Foreskin melanocyte (primary cell): ENCODE measurements at places on chromosomes 2 and 18.

- DNase-seq: no peak
These were observed 26.9 kb downstream of the LOXHD1 start for GRCh38 chr18:46630160-46630559.

- peak; percentile 92 for DNase-seq
These were observed 431.1 kb upstream of the ZEB2 start for GRCh38 chr2:144950899-144951560.

DNA sequence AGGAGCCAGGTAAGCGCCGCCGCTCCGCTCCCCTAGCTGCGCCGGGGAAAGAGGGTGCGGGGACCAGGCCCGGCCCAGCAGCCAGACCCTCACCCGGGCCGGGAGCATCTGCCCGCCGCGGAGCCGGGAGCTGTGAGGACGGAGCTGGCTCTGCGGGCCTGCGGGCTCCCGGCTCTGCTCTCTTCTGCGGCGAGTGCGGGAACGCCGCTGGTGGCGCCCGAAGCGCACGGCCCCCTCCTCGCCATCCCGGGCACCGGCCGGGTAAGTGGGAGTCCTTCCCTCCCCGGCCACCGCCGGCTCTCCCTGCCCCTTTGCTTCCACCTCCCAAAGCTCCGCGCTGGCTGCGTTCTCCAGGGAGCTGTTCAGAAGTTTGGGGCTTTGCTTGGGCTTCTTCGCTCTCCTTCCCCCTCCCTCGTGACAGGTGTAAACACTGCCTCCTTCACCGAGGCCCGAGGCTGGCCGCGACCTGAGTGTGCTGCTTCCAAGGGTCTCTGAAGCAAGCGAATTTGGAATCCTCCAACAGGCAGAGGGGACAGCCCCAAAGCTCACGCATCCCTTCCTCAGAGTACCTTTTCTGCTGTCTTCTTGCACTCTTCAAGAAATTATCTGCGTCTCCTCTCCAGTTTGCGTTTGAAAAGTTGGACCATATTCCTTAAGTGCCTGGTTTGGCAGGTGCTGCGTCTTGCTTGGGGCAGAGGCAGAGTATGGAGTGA, 632 bp downstream of the AFTPH start:
- DNase-seq: peak; percentile 6

DNA sequence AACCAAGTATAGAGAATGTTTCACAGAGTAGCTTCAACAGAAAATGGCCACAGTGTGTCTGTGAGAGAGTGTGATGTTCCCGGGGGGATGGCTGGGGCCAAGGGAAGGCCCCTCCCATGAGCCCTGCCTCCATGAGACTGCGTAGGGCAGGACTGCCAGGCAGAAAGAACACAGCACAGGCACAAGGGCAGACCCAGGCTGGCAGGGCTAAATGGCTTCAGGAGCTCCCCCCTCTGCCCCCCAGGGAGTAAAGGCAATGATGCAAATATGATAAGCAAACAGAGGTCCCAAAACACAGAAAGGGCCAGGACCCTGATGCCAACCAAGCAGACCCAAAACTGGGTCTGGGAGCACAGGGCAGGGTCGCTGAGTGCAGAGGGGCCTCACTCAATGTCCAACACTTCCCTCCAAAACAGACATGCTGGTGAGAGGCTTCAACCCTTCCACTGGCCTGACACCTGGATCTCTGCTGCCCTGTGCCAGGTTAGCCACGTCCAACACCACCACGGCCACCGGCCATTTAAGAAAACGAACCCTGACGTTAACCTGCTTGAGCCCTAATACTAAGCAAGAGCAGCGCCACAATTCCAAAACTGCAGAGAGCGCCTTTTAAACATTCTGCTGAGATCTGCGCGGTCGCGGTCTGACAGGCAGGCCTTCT, 90.3 kb downstream of the HDAC4 start:
- DNase-seq: no peak

DNA sequence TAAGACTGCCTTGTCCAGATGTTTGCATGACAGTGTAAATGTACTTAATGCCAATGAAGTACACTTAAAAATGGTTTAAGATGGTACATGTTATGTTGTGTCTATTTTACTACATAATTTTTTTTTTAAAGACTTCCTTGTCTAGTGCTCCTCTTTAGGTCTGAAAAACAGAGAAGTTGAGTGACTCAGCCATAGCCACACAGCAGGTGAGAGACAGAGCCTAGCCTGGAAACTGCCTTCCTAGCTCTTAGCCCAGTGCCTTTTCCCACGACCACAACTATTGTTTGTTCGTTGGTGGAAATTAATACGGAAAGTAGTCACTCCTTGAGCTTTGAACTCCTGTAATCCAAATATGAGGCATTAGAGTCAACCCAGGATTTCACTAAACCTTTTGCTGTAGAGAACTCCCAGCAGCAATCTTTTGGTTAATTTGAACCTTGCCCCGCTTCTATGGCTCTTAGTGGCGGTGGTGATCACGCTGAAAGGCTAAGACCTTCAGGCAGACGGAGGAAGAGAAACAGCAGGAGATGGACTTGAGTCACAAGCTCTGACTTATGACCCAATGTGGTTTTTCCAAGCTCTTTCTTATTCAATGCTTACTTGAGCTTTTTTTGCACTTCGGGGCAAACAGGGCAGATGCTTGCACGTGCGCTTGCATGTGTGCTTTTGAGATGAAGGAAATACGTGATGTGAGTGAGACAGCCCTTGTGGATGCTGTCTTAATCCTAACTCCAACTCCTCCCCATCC, 21.2 kb downstream of the TRIB2 start:
- DNase-seq: peak; percentile 98

DNA sequence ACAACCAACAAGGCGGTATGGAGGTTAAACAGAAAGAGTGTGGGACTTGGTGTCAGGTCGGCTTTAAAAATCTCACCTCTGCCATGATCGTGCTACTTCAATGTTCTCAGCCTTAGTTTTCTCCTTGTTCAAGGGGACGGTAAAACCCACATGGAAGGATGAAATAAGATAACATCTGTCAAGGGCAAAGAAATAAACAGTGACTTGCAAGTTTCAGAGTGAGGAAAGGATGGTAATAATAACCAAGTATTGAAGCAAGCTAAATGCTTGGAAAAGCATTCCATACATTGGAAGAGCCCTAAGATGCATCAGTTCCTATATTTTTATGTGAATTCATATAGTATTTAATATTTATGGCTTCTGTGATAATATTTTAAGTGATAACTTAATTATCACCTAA, 29.8 kb upstream of the LMAN1 start:
- no peak for DNase-seq

DNA sequence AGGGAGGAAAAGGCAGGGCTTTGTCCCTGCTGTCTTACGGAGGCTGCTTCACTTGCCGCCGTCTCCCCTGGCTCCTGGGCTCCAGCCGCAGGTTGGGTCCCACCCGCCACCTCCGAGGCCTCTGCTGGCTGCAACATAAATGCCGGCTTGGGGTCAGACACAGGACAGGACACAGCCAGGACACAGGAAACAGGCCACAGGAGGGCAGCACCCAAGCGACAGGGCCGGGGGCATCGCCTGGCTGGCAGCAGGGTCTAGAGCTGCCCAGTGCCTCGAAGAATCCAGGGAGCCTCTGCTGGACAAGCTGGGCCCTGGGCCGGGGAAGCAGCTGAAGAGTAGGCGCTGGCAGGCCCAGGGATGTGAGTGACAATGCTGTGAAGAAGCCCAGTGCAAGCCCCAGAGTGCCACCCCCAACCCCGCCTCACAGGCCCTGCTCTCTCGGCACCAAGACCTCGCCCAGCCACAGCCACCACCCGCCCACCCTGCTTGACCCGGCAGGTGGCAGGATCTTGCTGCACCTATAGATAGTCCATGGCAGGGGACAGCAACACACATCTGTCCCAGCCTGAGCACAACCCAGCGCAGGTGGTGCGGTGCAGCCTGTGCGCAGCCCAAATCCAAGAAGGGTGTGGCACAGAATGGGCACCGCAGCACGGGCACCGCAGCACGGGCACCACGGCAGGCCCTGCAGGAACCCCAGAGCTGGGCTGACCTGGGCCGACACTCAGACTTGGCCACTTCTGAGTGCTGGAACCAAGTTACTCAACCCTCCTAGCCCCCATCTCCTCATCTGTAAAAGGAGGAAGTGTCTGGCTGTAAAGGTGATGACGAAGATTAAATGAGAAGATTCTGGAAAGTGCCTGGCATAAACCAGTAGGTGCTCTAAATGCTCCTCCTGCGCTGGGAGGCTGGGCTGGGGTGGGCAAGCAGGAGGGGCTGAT, 55.6 kb downstream of the BIN1 start:
- no peak for DNase-seq

GRCh38 chr2:159855557-159856061, 57.6 kb upstream of the CD302 start:
- peak; percentile 43 for DNase-seq

- DNase-seq: no peak
These were observed 1674.8 kb upstream of the TMEFF2 start for GRCh38 chr2:193869564-193869963.

DNA sequence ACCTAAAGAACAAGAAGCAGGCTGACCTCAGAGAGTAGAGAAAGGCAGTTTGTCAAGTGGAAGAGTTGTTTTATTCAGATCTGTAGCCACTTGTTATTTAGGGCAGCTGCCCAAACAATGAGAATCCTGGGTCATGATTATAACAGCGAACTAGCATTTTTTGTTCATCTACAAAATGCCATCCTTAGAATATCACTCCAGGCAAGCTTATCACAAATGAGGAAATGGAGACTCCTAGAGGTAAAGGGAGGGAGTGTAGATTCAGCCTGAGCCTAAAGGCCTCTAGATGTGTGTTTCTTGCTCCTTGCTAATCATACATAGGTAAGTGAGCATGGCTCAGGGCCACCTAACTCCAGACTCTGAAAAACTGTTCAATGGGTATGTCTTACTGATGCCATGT, 126.1 kb downstream of the HNMT start:
- peak; percentile 55 for DNase-seq

- no peak for DNase-seq
These were observed 133.1 kb downstream of the TTN start for GRCh38 chr2:178674122-178674521.

GRCh38 chr2:232662486-232663260, 29.3 kb downstream of the EFHD1 start:
- no peak for DNase-seq

DNA sequence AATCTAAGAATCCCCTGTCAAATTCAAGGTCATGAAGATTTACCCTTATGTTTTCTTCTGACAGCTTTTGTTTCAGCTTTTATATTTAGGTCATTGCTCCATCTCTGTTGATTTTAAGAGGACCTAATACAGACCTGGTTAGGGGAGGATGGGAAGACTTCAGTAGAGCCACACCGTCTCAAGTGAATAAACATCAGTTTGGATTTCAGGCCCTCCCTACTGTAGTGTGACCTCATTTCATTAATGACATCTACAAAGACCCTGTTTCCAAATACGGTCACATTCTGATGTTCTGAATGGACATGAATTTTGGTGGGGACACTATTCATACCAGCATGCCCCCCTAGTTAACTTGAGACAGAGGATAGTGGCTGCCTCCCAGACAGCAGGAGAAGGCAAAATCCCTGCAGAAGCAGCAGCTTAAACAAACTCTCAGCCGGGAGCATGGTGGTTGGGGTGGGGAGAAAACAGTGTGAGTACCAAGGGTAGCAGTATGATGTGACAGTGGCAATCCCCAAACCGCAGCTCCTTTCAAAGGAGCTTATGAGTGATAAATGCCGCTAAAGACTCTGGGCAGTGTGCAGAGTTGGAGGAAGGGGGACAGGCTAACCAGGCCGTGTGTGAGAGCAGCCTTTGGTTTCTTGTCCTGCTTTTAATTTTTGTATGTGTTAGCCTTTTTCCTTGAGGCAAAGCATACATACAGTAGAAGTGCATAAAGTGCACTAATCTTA, 65.9 kb upstream of the TNP1 start:
- DNase-seq: no peak

- DNase-seq: no peak
These were observed 481.9 kb upstream of the SETBP1 start for GRCh38 chr18:44198612-44199284.

GRCh38 chr18:28183418-28184078, 6.6 kb upstream of the CDH2 start:
- DNase-seq: no peak

DNA sequence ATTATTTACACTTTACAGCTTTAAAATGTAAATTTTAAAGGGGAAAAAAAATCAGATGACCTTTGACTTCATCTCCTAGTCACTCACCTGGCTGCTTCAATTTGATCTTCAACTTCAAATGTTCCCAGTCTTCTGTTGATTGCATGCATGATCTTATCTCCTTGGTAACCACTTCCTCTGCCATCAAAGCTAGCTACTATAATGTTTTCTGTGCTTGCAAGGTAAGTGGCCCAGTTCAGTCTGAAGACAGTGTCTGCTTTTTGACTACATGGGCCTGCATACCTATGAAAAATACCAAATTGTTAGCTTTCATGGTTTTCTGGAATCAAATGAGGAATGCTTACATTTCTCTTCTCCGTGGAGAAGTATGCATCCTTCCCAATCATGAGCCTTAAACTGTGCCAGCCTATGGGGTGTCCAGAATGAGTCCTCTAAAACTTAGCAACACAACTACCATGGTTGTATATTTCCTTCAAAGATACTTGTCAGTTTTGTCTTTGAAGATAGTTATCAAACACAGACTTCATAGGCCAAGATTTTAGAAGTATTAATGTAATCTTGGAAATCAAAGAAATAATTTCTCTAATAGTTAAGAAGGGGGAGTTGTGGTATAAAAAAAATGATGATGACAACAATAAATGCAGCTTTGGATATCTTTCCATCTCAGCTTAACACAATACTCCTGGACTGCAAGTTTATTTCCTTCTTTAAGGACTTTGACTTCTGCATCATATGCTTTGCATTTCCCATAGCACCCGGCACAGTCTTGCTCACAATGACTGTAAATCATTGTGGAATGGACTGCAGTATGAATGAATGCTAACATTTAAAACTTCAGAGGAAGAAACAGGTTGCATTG, 62.1 kb downstream of the DPP4 start:
- DNase-seq: no peak

GRCh38 chr2:170944545-170944944, 15.5 kb downstream of the GORASP2 start:
- no peak for DNase-seq

- no peak for DNase-seq
These were observed 186.2 kb upstream of the PARD3B start for GRCh38 chr2:204359076-204359475.

DNA sequence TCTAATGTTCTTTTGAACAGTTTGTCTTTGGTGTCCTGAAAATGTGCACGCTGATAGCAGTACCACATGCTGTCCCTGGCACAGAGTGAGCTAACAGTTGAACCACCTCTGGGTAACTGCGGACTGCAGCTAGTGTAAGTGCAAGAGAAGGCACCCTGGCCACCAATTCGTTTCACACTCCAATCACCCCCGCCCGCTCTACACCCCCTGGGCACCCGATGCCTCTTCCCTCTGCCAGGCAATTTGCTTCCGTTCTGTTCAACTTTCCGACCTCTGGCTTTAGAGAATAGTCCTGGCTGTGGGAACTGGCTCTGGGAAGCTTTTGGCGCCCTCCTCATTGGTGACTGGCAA, 1.4 kb downstream of the DOCK10 start:
- DNase-seq: no peak

DNA sequence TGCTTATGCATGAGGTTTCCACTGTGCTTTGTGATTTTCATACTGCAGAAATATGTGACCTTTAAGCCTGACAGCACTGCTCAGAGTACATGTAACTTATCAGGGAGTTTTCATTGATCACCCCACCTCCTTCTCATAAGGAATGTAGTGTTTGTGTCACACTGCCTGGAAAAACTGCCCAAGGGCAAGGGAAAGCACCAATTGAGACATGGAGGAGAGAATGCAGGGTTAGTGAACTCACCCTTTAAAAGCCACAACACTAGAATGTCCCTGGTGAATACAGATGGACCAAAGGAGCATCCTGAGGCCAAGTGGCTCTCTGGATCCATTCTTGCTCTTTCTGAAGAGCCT, 147.2 kb upstream of the SPATS2L start:
- no peak for DNase-seq

GRCh38 chr18:62741584-62741983, 26.2 kb downstream of the PHLPP1 start:
- no peak for DNase-seq

- no peak for DNase-seq
These were observed 1.3 kb upstream of the IL1R1 start for GRCh38 chr2:102141011-102141943.
